Activated CD4-positive, CD25-positive, alpha-beta regulatory T cell treated with anti-CD3 and anti-CD28 coated beads, Interleukin-2, amount 50 U/mL, for 16 hours (primary cell): ENCODE measurements at places on chromosomes 11 and 22.

DNA sequence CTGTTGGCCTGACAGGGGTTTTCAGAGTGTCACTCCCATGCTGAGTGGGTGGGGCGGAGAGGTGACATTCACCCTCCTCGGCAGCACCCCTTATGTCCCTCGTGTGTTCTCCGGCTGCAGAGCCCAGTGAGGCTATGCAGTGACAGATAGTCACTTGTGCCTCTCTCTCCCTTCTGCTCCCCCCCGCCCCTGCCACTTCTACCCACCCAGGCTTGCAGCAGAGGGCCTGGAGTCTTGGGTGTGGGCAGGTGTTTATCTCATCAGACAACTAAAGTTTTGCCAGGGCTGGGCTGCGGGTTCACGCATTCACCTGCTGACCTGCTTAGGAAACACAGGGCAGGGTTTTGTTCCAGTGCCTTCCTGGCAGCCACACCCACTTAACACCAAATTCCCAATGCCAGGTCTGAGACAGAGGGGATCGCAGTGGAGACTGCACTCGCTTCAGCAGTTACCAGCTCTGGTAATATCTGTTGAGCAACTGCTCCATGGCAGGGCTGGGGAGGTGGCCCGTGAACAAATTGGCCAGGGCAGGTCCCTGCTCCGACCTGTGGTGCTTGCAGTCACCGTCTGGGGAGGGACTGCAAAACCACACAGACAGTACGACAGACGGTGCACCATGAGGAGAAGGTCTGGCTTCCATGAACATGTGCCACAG is 50.5 kb upstream of the ADA2 start:
- no peak for DNase-seq

DNA sequence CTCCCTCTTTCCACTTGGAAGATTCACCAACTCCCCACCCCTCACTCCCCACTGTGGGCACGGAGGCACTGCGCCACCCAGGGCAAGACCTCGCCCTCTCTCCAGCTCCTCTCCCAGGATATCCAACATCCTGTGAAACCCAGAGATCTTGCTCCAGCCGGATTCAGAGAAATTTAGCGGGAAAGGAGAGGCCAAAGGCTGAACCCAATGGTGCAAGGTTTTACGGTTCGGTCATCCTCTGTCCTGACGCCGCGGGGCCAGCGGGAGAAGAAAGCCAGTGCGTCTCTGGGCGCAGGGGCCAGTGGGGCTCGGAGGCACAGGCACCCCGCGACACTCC is 397 bp upstream of the CD44 start:
- no peak for DNase-seq

- no peak for DNase-seq
Observed at GRCh38 chr22:47406180-47406834, 643.9 kb downstream of the TBC1D22A start.

DNA sequence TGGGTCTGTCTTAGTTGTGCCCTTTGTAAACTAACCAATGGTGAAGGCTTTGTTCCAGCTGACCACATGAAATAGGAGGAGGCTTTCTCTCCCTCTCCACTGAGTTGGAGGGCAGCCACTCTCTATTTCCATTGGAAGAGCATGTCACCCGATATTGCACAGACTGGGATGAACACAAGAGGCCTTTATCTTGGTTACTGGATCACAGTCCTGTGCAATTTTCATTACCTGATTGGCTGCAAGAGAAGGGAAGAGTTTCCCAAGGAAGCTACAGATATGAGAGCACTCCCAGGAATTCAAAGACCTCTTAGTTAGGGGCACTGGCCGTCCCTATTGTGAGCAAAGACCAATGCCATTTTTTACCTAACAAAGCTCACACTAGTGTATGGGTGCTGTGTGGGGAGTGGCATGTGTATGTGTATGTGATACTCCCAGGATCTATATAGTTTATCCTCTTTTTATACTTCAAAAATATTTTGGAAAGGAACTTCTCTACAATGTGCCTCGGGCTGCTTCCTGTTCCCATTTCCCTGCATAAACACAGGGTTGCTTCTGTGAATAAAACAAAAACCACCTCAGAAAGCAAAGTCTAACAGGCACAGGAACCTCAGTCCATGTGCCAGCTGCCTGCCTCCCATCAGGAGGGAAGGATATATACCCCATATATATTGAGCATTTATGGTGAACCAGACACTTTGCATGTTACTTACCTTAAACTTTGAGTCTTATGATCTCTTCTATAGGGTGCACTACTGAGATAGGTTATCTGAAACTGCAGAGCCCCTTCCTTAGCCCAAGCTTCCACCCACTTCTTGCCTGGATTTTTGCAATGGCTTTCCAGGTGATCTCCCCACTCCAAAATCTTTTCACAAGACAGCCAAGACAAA is 126.5 kb downstream of the RASSF10 start:
- no peak for DNase-seq

DNA sequence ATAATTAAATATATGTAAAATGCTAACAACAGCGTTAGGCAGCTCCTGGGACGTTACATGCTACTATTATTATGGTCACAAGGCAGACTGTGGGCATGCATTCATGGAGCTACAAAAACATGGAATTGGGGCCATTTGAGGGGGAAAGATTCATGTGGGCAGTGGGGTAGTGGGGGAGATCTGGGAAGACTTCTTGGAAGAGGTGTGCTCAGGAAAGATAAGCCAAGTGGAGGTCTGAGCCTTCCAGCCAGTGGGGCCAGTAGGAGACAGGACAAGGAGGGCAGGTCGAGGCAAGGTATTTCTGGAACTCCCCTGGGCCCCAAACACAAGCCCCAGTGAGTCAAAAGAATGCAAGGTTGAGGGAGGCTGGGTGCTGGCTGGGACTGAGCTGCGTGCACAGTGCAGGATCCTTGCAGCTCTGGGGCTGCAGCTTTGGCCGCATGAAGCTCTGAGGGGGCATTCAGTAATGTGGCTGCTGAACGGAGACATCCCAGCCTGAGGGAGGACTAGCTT is 35.4 kb downstream of the CYTH4 start:
- no peak for DNase-seq

GRCh38 chr11:65429724-65430405 is 7.3 kb downstream of the NEAT1 start:
- no peak for DNase-seq

GRCh38 chr11:27596388-27596787 is 89.8 kb upstream of the LIN7C start:
- no peak for DNase-seq
